NCI-H1092 (cell line): ENCODE measurements at places on chromosomes 4 and X.

GRCh38 chr4:165324918-165325304 lies 2.6 kb upstream of the MSMO1 start:
- no peak for DNase-seq

DNA sequence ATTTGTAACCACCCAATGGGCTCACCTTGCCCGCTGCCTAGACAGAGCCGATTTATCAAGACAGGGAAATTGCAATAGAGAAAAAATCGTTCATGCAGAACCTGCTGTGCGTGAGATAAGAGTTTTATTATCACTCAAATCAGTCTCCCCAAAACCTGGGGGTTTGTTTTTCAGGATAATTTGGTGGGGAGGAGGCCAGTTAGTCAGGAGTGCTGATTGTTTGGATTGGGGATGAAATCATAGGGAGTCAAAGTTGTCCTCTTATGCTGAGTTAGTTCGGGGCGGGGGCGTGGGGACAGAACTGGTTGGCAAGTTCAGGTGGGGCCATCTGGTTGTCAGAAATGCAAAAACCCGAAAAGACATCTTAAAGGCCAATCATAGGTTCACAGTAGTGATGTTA lies 203.0 kb downstream of the MAB21L2 start:
- DNase-seq = no peak

DNA sequence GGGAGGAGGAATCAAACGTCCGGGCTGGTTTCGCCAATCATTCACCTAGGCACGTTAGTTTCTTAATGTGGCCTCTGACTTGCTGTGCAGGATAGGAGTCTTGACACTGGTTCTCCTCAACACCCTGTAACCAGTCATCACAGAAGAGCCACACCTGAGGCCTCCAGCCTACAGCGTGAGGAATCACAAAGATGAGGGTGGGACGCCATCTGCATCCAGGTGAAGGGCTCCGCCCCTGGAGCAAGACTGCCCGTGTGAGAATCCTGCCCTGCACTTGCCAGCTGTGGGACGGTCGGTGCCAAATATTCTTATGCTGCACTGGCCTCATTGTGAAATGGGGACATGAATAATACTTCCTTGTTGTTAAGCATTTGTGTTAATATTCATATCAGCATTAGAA lies 35.7 kb upstream of the TSPAN5 start:
- no peak for DNase-seq

DNA sequence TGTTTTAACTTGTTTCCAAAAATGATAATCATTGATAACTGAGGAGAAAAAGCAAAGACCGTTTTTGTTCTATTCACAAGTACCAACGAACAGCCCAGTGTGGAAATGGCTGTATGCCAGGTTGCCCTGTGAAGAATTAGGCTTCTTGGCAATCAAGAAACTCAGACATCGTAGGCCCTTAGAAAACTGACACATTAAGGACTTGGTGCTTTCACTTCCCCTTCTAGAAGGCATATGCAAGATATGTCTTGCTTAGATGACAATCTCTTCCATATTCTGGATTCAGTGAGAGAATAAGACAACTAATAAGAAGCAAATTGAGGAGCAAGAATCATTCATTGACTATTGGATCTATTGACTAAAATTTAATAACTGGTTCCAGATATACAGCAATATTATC lies 56.6 kb downstream of the ANAPC10 start:
- DNase-seq = no peak

DNA sequence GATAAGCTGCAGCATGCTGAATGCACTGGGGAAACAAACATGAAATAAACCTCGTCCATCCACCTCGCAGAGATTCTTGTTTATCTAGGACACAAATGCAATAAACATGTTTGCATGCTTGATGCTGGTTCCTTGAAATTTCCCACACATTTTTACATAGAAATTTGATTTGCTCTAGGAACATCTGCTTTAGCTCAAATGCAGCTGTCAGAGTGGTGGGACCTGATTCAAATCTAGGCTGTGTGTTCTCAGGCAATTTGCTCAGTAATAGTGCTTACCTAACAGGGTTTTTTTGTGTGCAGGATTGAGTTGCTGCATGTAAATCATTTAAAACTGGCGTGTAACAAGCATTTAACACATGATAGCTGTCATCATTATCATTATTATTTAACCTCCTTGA lies 293.1 kb downstream of the QDPR start:
- no peak for DNase-seq

DNA sequence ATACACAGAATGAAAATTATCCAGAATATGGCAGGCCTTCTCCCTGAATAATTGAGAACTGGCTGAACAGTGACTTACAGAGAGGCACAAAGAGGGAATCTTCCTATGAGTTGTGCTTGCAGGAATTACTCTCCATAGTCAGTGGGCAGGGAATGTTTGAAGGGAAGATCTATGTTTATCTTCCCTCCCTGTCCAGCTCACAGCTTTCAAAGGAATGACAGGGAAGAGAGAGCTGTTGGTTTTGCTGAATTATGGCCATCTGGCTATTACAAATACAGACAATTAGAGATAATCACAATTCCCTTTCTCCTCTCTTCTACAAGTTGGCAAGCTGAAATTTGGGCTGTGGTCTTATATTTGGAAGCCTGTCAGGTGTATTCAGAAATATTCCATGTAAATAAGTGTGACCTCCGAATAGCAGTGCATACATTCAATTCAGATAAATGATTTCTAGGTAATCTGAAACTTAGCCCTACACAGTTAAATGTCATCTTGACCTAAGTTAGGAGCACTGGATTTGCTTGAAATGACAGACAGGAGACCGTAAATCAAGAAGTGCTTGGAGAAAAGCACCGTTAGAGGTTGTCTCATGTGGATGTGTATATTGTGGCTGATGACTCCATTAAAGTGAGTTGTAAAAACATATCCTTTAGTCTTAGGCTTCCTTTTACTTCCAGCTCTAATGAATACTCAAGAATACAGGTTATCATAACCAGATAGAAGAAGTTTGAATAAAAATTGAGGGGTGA lies 136.8 kb downstream of the C4orf33 start:
- no peak for DNase-seq

- no peak for DNase-seq
Measured at GRCh38 chr4:188282471-188283232, 143.4 kb downstream of the TRIML1 start.

DNA sequence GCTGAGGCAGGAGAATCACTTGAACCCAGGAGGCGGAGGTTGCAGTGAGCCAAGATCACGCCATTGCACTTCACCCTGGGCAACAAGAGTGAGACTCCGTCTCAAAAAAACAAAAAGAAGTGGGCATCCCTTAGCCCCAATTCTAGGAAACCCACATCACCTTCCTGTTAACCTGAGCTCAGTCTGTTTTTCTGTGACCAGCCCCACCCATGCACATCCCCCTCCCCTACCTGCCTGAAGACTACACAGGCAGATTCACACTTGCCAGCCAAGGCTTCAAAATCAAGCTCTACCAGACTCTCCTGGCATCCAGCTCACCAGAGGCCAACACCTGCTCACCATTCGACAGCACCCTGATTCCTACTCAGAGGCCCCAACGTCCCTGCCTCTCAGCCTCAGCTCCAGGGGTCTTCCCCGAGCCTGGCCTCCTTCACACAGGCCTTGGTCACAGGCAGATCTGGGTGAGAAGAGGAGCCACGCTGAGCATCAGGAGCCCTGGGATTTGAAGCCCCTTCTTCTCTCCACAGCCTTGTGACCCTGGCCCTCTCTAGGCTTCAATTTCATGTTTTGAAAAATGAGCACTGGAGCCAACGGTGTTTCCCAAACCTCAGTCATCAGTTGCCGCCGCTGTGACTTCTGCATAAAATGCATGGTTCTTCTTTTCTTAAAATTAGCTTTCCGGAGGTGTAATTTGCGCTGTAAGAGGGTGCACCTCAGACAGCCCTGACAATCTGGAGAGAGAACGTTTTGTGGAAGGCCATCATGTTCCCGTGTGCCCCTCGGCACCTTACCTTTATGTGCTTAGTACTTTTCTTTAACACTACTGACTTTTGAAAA lies 47.3 kb downstream of the JAKMIP1 start:
- no peak for DNase-seq

- DNase-seq = no peak
Measured at GRCh38 chr4:78566834-78567499, 15.4 kb downstream of the ANXA3 start.

DNA sequence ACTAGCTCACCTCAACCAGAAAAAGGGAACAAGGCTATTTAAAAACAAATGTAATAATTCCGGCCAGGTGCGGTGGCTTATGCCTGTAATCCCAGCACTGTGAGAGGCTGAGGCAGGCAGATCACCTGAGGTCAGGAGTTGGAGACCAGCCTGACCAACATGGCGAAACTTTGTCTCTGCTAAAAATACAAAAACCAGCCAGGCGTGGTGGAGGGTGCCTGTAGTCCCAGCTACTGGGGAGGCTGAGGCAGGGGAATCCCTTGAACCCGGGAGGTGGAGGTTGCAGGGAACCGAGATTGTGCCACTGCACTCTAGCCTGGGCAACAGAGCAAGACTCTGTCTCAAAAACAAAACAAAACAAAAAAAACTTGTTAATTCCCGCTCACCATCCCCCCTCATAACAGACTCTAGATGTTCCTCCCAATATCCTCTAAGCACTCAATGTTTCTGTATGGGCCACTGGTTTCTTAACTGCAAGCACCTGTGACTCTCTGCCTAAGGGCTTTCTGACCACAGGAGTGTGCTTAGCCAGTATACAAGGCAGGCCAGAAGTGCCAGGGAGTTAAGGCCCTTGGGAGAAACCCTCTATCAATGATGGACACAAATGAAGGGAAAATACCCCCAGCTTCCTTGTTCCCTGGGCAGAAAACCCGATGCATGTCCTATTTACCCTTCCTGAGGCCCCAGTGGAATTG lies 21.0 kb upstream of the THOC2 start:
- no peak for DNase-seq

DNA sequence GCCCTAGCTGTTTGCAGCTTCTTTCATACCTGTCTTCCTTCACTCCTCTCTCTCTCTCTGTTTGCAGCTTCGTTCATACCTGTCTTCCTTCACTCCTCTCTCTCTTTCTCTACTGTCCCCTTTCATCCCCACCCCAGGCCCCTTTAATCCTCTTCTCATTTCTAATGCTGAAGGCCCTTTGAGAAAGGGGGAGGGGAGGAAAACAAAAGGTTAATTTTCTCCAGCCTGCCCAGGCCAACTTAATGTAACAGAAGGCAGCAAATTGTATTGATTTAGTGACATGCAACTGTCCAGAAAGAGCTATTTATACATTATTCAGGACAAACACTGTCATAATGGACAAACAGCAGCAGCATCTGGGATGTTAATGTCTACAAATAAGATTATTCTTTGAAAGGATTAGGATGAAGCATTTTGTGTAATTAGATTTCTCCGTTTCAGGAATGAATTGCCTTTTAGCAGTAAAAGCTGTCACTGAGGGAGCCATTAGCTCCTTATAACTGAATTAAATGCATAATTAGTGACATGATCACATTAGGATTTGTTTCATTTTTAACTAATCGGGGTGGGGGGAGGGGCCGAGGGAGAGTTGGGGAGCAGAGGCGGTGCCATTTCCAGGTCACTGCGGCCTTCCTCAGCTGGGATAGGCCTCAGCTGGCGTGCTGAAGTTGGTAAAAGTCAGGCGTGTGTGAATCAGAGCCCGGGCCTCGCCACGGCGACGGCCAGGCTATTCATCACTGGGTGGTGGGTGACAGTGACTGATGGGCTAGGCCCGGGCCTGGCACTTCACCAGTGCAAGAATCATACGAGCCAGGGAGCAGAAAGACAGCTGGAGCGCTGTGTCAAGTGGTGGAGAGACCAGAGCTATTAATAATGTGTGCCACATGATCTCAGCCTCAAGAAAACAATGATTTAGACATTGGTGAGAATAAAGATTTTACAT lies 174.5 kb downstream of the NKX6-1 start:
- no peak for DNase-seq

DNA sequence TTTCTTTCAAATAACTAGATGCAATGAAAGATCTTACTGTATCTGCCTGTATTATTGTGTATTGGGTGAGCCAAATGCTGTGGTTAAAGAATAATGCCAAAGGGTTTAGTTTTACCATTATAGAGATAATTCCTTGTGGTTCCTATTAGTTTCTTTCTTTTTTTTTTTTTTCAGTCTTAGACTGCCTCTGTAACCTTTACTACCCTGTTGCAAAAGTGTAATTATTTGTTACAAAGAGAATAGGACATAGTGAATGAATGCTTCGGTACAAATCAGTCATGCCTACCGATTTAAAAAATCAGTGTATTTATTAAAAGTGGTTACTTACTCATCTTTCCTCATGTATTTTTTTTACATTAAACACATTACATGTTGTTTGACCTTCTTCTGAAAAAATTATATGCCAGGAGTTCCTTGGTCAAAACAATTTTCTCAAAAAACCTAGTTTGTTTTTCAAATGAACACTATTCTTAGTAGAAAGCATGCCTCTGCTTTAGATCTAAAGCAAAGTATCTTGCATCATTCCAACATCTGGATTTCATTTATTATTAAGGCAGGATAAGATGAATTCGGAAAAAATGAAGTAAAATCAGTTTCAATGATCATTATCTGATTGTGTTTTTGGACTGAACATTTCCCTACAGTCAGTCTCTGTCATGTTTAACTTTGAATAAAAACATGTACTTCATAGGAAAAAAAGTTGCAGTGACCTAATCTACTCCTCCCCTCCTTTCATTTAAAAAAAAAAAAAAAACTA lies 21.2 kb upstream of the SYNPO2 start:
- no peak for DNase-seq

- DNase-seq = no peak
Measured at GRCh38 chrX:7170898-7171297, 22.9 kb upstream of the PUDP start.

DNA sequence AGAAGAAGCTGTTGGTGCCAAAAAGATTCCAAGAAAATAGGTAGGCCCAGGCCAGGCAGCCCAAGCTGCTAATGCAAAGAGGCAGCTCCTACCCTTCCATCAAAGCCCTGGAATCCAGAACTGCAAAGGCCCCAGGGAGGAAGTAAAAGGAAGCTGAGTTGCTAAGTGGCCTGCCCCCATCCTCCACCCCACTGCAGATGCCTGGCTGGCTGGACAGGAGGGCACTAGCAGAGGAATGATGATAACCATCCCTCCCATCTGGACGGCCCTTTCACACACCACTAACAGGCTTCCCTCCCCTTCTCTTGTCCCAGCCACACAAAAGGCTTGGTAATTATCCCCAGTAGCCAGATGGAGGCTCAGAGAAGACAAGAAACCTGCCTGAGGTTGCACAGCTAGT lies 32.4 kb upstream of the PJA1 start:
- no peak for DNase-seq
